Right renal pelvis (tissue), 4 donors: ENCODE measurements at places on chromosomes 3 and 15.

GRCh38 chr3:101988596-101988995, 139.3 kb downstream of the NFKBIZ start:
- no peak for DNase-seq

DNA sequence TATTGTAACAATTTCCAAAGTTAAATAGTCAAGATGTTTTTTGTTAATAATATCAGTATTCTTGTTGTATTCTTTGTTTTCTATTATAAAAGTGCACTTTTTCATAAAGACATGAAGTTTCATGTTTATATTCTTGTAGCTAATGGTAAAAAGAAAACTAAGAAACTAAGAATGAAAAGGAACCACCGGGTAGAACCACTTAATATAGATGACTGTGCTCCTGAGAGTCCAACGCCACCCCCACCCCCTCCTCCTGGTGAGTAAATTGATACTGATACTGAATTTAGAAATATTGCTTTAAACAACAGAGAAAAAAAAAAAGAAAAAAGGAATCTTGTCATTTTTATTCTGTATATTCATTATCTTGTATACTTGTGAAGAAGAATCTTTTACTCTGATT, 13.4 kb downstream of the DHFR2 start:
- no peak for DNase-seq

GRCh38 chr3:157094751-157095480, 65.0 kb downstream of the CCNL1 start:
- no peak for DNase-seq

- DNase-seq, result no peak
Measured at GRCh38 chr3:143978263-143978631, 6.6 kb downstream of the DIPK2A start.

- no peak for DNase-seq
Measured at GRCh38 chr3:149934524-149934923, 36.2 kb downstream of the PFN2 start.

- peak; percentile 18 for DNase-seq
Measured at GRCh38 chr15:52567871-52568600, 794 bp downstream of the ARPP19 start.

DNA sequence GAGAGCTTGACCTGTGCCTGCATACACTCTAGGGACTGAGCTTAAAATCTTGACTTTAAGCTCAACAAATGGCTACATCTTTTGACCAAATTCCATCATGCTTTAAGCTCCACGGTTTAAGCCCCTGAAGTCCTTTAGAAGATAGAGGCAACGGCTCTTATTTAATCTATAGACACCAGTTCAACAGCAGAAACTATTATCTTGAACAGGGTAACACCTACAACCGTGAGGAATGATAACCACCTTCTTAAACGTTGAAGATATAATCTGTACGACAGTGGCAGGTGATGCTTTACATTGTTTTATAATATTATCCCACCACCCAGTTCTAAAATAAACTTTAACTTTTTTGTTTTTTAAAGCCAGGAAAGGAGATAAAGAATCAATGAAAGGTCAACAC, 1007.8 kb downstream of the FHIT start:
- DNase-seq, result no peak

DNA sequence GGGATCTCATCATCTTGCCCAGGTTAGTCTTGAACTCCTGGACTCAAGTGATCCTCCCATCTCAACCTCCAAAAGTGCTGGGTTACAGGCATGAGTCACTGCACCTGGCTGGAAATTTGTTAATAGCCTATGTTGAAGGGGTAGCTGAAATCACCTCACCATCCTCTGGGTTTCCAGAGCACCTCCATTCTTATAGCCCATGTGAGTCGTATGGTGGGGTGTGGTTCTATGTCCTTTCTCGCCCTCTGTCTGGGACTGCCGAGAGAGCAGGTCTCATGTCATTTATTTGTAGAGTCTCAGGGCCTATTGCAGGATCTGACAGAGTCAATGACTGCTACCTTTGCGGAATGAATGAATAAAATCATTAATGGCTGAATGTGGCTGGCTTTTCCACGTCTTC, 20.9 kb downstream of the CEMIP start:
- no peak for DNase-seq

GRCh38 chr3:61237858-61238257, 13.4 kb downstream of the FHIT start:
- no peak for DNase-seq

DNA sequence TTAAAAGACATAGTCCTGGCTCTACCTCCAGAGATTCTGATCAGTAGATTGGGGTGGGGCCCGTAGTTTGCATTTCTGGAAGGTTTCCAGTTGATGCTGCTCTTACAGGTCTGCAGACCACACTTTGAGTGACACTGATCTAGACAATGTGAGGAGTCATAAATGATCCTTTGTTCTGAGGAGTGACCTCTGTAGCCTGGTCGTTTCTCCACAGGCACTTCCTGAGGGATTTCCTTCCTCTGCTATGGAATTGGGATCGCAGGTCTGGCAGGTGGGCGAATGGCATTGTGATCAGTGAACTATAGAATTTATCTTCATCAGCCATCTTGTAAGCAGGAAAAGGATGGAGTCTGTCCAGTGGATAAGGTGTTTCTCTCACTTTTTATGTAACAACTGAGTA, 5.5 kb downstream of the GFM1 start:
- DNase-seq, result no peak

DNA sequence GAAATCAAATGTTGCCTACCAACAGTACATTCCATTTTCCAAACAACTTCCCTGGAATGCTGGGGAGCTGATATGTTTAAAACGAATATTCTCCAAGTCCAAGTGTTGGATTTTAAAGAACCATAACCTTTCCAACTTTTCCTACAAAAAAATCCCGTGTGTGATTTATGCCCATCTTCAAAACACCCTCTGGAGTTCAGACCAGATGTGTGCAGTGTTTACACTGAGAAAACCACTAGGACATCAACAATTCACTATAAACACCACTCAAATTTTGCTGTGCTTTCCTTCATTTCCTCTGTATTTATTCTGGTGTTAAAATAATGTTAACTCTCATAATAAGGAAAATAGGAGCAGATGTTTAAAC, 2.4 kb downstream of the VGLL4 start:
- DNase-seq, result no peak

DNA sequence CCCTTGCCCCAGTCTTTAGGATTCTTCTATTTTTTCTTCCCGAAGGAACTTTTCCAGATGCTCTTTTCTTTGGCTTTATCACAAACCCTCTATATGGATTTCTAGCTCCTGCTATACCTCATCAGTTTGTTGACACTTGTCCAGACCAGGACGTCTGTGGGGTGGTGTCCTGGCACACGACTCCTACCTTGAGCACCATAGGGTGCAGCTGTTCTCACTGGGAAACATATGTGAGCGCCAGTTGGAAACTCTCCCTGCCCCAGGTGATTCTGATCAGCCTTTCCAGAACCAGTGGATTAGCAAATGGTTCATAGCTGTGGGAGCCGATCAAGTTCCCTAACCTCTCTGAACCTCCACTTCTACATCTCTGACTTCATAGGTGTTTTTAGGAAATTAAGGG, 40.6 kb upstream of the USP3 start:
- no peak for DNase-seq

- DNase-seq, result no peak
Measured at GRCh38 chr3:107973152-107973551, 117.7 kb downstream of the CD47 start.

DNA sequence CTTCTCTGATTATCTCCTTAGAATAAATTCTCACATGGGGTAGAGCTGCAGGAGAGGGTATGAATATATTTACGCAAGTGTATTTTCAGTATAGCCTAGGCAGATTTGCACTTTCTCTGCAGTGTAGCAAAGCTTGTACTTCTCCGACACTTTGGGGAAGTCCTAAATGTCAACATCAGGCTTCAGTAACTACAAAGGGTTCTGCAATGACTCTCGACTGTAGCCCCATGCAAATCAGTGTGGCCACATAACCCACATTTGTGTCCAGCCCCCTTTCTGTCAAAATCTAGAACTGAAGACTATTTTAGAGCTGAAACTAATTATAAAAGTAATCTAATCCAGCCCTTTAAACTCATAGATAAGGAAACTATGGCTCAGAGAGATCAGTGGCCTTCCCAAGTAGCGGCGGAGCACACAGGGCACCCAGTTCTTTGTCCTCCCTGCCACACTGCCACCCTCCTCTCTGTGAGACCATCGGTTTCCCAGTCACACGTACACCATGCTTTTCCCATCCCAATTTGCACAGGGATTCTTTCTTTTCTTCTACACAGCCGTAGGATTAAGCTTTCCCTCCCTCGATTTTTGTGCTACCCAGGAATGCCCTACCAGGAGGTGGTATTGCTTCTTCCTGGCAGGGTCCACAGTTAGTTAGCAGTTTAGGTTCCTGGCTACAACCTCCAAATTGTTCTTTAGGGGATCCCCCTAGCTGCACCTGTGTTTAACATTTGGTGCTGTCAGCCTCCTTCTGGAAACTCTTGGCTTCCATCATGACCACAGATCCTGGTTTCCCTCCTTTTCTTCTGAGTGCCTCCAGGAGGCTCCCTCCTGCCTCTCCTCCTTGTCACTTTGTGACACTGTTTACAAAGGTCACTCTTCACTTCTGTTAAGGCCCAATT, 22.9 kb downstream of the MRAS start:
- no peak for DNase-seq

DNA sequence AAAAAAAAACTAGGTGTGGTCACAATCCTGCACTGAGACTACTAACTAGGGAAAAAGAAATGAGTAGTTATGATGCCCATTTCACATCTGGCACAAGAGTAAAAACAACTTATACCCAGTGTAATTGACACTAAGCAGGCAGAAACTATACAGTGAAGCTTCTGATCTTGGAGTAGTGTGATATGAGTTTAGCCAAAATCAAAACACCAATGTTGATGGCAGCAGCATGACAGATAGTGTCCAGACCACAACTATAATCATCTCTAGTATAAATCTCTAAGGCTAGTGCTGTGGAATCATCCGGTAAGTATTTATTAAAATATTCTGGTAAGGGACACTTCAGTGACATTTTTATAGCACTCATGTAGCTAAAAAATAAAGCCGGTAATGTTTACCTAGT, 108.5 kb upstream of the EPHA6 start:
- no peak for DNase-seq

- DNase-seq, result no peak
Measured at GRCh38 chr3:108403686-108404345, 106.6 kb downstream of the MYH15 start.

DNA sequence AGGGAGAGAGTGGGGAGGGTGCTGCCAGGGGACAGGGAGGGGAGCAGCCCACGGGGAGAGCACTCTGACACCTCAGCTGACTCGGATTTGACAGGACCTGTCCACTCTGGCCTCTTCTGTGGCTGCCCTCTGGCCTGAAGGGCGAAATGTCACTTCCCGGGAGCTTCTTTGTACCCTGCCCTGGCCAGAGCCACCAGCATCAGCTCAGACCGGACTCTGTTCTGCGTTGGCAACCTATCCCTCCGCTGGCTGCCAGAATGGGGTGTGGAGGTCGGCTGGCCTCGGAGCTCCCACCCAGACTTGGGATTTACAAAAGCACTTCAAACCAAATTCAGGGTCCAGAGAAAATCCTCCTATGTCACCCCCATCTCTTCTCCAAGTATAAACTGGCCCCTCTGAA, 336.7 kb upstream of the FRG2C start:
- no peak for DNase-seq

DNA sequence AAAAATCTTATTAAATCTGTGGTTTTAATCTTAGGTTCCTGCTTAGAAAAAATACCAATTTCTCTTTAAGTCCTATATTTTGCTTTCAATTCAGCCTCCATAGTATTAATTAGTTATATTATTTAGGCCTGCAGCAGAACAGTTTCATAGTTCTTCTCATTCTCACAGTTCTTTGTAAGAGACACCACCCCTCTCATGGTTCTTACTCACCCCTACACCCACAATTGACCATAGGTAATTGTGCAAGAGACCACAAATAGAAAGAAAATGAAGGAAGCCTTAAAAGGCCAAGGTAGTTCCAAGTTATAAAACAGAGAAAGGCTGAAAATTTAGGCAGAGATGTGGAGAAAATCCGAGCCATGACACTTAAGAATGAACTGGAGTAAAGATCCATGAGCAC, 415.3 kb downstream of the TIGIT start:
- no peak for DNase-seq
